ENCODE measurements at places on chromosomes 3 and 15. TPM values are rescaled to one million over a fixed set of nuclear protein-coding genes. Genes with fewer than 3 reads are reported as not detected.

DNA sequence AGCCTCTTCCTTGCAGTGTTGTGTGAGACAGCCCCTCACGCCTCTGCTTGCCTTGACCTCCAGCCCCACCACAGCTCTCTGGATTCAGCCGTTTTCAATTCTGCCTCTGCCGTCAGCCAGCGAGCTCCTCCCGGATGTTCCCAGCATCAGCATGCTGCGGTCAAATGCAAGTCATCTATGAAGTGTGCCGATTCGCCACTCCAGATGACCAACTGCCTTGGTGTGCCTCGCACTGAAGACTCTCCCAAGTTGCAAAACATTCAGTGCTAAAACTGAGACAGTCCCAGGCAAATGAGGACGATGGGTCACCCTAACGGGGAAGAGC, 30.6 kb upstream of the RASA2 start:
- DNase-seq = no peak

GRCh38 chr3:65042675-65043074, 354.9 kb upstream of the ADAMTS9 start:
- peak; percentile 21 for DNase-seq

- no peak for DNase-seq
Observed at GRCh38 chr3:77529522-77529921, 489.6 kb downstream of the ROBO2 start.

GRCh38 chr15:29133791-29134190, 135.8 kb downstream of the NSMCE3 start:
- DNase-seq = no peak

DNA sequence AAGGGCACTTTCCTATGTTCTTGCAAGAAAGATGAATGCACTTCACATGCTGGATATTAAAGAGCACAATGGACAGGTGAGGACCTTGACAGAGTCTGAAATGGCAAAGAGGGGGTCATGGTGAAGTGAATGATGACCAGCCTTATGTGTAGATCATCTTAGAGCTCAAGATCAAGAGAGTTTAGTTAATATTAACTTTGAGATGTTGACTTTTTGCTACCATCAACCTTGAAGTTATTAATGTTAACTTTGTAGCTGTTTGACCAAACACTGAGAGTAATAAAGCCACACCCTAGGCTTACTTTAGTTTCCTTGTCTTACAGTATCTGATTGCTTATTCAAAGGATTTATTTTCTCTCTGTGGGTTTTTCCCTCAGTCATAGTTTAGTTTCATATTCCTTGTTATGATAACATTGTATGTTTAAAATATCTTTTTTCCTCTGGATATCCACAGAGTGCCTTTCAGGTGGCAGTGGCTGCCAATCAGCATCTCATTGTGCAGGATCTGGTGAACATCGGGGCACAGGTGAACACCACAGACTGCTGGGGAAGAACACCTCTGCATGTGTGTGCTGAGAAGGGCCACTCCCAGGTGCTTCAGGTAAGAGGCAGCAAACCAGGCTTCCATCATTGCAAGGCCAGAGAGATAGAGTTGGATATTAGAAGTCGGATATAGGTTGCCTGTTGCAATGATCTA, 5.4 kb downstream of the NFKBIZ start:
- no peak for DNase-seq

GRCh38 chr3:195460091-195460713, 17.4 kb upstream of the ACAP2 start:
- no peak for DNase-seq

Gene CCDC54
- total RNA-seq = not detected

Gene SH2D7
- not detected for total RNA-seq

Gene SPESP1
- 4.6 TPM for total RNA-seq

Gene EXD1
- 0.17 TPM for total RNA-seq
